ENCODE measurements at places on chromosomes 7 and 10.

GRCh38 chr10:14084875-14085274 is 245.8 kb downstream of the FRMD4A start:
- DNase-seq: no peak

DNA sequence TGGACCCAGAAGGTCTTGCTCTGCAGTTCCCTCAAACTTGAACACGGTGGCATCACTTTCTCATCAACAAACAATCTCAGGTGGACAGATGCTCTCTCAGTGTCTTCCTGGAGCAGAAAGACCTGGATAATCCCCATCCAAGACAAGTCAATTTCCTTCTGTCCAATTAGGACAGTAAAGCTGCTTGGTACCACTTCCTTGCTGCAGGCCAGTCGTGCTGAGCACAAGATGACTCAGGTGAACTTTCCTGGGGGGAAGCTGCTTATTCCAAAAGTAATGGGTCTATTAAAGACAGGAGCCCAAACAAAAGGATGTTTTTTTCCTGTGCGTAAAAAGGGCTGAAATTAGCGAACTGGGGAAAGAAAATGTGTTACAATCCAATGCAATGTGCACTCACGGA is 107.6 kb upstream of the AFAP1L2 start:
- no peak for DNase-seq

- no peak for DNase-seq
Measured at GRCh38 chr7:184294-185264, 7.8 kb upstream of the FAM20C start.

DNA sequence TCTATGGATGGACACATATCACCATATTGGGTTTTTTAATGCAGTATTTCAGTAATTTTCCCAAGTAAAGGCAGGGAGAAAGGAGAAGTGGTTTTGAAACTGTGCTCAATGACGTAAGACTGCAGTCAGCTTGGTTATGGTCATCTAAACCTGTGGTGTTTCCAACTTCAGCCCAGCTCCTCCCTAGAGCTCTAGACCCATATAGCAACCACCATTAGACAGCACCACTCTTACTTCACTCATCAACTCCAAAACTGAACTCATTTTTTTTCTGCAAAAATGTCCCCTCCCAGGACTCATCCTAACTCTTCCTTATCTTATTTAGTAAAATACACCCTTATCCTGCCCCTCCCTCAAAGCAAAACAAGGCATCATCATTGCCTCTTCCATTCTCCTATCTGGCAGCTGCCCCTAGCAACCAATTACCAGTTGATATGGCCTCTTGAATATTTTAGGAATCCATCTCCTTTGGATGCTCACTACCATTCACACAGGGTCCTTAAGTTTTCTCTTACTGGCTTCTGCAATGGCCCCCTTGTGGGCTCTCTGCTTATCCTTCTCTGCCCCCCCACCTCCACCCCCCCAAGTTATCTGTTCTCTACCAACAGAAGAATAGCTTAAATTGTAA is 1.5 kb upstream of the RALA start:
- DNase-seq: no peak

- no peak for DNase-seq
Measured at GRCh38 chr7:43516581-43517342, 66.1 kb upstream of the STK17A start.

- DNase-seq: no peak
Measured at GRCh38 chr10:101858723-101859500, 15.3 kb upstream of the KCNIP2 start.

DNA sequence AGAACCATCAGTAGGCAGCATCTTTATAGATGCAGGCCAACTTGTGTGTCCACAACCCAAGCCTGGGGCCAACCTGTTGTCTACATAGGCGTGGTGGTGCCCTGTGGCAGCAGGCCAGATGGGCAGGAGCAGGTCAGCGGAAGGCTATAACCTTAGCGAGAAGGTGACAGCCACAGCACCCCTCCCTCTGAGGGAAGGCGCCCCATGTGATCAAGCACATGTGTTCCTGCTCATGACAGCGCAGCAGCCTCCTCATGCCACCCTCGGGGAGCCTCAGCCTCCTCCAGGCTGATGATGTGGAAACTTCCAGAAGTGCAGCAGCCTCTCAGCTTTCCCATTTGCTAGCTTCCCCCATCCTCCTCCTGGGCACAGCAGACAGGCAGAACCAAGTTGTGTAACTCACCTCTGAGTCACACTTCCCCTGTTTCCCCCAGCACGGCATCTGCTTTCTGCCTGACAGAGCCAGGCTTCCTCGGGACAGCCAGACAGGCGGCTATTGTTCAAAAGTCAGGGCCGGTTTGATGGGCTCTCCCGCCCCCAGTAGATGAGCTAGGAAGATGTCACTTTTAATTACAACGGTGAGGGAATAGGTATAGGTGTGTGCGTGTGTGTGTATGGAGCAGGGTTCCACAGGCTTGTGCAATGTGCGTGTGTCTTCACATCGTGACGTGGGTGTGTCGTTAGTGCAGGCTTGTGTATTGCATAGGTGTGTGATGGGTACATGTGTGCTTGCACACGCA is 312.0 kb upstream of the ZMIZ1 start:
- no peak for DNase-seq

DNA sequence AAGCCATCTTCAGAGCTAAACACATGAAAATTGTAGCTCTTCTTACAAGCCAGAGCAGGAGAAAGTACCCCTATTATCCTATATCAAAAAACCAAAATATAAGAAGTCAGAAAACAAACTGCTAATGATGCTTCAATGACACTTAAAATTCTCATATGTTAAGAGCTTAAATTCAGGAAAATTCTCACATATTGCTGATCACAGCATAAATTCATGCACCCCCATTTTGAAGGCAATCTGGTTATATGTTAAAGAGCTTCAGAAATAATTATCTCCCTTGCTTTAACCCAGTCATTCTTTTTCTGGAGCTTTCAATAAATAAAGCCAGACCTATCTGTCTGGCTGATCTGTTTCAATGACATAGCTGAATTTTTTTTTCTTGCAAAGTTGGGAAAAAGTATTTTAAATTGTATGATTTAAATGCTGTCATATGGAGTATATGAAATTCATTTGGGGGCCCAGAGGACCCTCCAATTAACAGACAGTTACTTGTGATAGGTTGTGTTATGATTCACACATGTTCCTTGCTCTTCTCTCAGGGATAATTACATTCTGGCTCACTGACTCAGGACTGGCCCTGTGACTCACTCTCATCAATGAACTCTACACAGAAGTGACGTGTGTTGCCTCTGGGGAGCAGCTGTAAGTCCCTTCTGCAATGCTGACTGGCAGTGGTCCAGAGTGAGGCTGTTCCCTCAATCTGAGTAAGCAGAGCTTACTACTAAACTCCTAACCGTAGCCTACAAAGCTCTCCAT is 85.2 kb downstream of the HGF start:
- DNase-seq: no peak

DNA sequence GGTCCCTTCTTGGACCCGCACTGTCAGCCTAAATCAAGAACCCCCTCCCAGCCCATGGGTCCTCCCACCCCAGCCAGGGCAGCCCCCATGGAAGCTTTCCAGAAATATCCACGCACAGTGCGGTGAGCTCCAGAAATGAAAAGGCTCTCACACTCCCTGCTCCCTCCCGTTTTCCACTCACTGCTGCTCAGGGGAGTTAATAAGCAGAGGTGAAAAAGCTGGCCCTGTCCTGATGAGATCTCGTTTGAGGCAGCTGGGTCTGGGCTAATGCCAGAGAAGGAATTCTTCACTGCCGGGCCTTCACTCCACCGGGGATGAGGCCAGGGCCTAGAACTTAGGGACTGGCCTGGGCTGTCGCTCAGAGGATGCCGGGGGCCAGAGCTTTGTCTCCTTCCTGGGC is 102.2 kb downstream of the ZMIZ1 start:
- DNase-seq: no peak

GRCh38 chr7:156095908-156096539 is 283.8 kb upstream of the SHH start:
- no peak for DNase-seq

GRCh38 chr10:85614566-85614965 is 752.0 kb downstream of the GRID1 start:
- no peak for DNase-seq

GRCh38 chr10:60348982-60349381 is 40.7 kb downstream of the ANK3 start:
- DNase-seq: no peak

GRCh38 chr7:106590209-106590816 is 70.6 kb downstream of the CCDC71L start:
- no peak for DNase-seq

DNA sequence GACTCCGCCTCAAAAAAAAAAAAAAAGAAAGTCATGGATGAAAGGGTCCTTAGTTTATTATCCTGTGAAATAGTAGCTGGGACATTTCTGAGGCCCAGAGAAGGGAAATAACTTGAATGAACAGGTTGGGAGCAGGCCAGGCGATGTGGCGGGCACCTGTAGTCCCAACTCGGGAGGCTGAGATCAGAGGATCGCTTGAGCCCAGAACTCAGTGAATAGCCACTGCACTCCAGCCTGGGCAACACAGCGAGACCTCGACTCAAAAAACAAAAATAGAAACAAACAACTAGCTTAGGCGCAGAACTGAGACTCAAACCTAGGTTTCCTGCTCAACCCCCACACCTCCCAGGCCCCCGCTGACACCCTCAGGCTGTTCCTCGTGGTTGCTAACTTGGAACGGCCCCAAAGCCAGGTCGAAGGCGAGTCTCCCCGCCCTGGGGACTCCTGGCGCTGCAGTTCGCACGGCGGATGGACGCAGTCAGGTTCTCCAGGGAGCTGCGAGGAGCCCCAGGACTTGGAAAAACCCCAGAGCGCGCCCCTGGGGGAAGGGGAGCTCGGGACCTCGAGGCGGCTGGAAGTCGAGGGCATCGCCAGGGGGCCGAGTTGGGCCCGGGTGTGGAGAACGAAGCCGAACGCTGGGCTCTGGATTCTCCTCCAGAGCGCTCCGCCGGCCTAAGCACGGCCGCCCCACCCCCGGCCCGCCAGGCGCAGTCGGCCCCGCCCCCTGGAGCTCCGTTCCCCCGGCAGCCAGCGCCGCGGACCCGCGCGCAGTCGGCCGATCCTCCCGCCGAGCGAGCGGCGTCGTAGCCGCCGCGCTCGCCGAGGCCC is at the start of gene STOX1:
Gene STOX1, plus strand, starts transcription at position 768 of the 828 bp plus-strand sequence. CDS start 93 bp downstream, outside the sequence.
- DNase-seq: peak; percentile 67

DNA sequence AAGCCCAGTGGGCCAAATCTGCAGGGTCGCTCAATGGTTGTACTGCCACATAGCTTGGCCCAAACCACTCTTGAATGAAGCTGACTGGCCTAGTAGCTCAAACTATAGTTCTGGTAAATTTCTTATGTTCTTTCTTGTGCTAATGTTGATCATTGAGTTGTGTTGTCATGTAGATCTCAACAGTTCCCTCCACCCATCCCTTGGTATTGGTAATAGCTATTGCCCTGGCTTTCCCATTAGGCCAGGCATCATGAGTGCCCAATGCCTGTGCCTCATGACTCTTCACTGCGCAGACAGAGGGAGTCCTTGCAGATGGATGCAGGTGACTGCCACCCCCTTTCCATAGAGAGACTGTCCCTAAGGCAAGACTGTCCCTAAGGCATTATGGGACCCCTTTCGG is 988.4 kb downstream of the KCNMA1 start:
- DNase-seq: no peak

GRCh38 chr10:89151857-89152256 is 55.3 kb downstream of the CH25H start:
- no peak for DNase-seq

- DNase-seq: no peak
Measured at GRCh38 chr7:144001543-144001942, 1.4 kb downstream of the OR6B1 start.

GRCh38 chr10:77548671-77549070 is 88.9 kb downstream of the KCNMA1 start:
- no peak for DNase-seq

DNA sequence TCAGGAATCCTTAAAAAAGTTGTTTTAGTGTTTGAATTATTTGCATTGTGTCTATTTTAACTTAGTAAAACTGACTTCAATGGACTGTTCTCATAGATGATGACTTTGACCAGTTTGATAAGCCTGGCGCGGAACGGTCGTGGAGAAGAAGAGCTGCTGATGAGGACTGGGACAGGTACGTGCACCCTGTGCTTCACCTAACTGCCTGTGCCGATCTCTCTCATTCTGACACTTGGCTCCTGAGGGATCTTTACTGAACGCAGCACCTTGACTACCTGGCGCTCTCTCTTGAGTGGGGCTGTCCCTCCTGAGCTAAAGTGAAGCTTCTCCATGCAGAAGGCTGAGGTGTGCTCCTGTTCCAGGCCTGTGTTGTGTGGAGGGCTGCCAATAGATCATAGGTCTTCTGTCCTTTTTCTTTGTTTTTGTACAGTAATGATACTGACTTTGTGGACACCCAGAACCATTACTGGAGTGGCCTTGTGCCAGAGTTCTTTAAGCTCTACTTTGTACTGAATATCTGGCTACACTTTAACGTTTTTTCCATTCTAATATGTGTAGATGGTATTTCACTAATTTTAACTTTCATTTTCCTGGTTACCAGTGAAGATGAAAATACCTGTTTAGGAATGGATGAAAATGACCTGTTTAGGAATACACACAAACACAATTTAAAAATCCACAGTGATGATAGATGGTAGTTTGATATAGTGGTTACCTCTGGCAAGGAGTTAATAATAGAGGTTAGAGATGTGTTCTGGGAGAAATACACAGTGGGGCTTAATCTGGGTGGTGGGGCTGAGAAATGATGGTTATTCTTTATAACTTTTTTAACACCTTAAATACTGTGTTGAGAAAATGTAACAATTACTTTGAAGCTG is 20.9 kb downstream of the RBM33 start:
- DNase-seq: no peak

- no peak for DNase-seq
Measured at GRCh38 chr7:92831716-92832533, 4.4 kb downstream of the CDK6 start.

- no peak for DNase-seq
Measured at GRCh38 chr10:104622598-104623209, 18.4 kb upstream of the SORCS3 start.

DNA sequence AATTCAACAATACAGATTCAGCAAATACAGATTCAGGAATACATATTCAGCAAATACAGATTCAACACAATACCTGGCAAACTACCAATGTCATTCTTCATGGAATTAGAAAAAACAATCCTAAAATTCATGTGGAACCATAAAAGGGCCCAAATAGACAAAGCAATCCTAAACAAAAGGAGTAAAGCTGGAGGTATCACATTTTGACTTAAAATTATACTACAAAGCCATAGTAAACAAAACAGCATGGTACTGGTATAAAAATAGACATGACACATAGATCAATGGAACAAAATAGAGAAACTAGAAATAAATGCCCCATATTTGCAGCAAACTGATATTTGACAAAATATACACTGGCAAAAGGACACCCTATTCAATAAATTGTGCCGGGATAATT is 3.4 kb upstream of the NT5C3A start:
- no peak for DNase-seq

- no peak for DNase-seq
Measured at GRCh38 chr7:3636131-3636860, 335.2 kb downstream of the SDK1 start.

- no peak for DNase-seq
Measured at GRCh38 chr7:71782051-71782450, 630.1 kb downstream of the CALN1 start.
